ENCODE measurements at places on chromosomes 2 and 18. TPM values are rescaled to one million over a fixed set of nuclear protein-coding genes. Genes with fewer than 3 reads are reported as not detected.

The AKAIN1 gene
- not detected for total RNA-seq

The MERTK gene
- total RNA-seq = 8.7 TPM

The LHCGR gene
- total RNA-seq = 0.45 TPM

The DSG3 gene
- total RNA-seq = not detected

The SLC5A7 gene
- 0.17 TPM for total RNA-seq

The PIEZO2 gene
- total RNA-seq = 8.2 TPM

The PIGN gene
- total RNA-seq = 30.3 TPM

The ABCG8 gene
- total RNA-seq = 0.31 TPM

The IL18RAP gene
- total RNA-seq = not detected

The CIB4 gene
- total RNA-seq = not detected

The UNC50 gene
- 38.7 TPM for total RNA-seq

The AQP4 gene
- 3.8 TPM for total RNA-seq

The MAP3K19 gene
- not detected for total RNA-seq

The MAPK4 gene
- total RNA-seq = 8.5 TPM

The EXOC6B gene
- 43.5 TPM for total RNA-seq

The SLC4A5 gene
- 0.24 TPM for total RNA-seq

The CFAP65 gene
- total RNA-seq = 0.23 TPM

The ECEL1 gene
- 18.0 TPM for total RNA-seq

The ANKRD30B gene
- total RNA-seq = not detected

The SLC11A1 gene
- total RNA-seq = not detected

The C1QL2 gene
- total RNA-seq = 0.69 TPM

Measured in GM23338 (cell line).